ENCODE measurements at places on chromosomes 1 and 21.

DNA sequence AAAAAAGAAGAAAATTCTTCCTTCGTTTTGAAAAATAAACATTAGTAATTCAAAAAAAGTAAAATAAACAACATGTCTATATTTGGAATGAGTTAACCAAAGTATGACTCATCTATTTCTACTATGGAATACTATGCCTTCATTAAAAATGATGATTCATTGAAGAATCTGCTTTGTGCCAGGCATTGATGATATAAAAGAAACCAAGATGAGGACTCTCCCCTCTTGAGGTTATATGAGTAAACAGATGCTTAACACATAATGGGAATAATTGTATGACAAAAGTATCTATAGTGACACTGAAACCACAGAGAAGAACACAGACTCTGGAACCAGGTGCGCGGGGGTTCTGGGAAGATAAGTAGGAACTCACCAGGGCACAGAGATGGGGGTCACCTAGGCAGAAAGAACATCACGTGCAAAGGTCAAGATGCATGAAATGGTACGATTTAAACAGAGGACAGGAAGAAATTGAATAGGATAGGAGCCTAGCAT, 18.8 kb downstream of the ELF3 start:
- peak; percentile 4 for DNase-seq

DNA sequence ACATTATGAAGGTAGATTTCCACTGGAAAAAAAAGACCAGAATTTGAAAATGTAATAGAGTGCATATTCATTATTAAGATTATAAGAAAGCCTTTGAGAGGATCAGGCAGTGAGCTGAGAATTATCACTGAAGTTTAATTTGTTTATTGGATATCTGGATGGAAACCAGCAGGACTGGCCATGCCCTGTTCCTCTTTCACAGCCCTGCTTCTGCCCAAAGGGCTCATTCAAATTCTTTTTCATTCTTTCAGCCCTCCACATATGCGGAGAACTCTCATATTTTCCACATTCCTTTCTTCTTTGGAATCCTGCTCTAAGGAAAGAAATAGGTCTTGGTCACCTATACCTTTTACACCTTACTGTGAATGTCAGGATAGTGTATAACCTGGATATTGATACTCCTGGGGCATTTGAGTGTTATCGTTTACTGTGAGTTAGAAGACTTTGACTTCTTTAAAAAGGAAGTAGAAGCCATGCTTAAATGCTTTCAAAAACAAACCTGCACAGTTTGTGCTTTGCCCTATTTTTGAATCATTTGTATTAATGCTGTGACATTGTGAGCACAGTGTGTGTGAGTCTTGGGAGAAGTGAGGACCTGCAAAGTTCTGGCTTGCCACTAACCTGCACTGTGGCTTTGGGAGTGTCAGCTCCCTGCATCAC, 35.5 kb downstream of the ST6GALNAC3 start:
- DNase-seq = no peak

DNA sequence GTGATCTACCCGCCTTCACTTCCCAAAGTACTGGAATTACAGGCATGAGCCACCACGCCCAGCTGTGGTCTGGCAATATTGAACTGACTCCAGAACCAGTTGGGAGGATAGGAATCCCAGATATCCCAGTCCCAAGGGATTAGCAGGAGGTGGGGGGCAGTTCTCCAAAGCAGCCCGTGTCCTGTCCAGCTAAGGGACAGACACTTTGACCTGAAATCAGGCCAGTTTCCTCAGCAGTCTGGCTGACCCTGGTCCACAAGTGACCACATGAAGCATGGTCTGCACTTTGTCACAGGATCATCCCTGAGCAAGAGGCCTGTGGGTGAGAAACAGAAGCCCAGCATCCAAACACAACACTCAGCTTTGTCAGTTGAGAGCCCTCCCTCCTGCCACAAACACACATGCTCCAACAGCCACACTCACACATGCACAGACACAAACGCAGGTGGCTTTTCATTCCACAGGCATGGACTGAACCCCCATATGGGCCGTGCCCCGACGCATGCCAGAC, 2.7 kb upstream of the FDPS start:
- no peak for DNase-seq

DNA sequence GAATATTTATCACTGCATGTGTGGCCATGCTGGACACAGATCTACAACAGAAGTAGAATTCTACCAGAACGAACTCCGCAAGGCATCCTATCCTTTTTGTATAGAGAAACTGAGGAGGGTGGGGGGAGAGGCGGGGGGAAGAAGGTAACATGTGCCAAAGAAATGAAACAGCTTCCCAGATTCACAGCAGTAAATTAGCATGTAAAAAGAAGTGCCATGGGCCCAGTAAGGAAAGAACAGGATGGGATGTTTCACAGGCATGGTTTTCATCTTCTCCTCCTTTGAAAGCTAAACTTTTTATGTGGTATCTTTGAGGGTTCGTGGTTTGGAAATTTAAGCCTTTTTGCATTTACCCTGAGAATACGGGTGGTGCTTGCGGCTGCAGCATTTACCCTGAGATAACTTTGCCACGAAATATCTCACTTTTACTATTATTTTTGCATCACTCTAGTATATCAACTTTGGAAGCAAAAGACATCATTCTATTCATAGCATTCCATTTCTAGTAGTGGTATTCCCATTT, 168.9 kb downstream of the TPR start:
- no peak for DNase-seq

DNA sequence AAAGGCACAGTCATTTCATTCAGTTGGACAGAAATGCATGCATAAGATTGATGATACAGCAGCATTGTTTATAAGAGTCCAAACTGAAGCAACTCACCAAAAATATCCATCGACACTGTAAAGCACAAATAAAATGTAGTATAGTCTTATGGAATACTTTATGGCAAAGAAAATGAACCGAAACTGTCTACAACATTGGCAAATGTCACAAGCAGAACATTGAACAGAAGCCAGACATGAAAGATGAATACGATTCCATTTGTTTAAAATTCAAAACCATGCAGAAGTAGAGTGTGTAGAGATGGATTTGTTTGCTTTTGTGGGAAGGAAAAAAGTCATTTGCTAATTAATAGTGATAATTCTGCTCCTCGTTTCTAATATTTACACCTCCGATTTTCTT, 7.5 kb upstream of the LEFTY1 start:
- DNase-seq = no peak

DNA sequence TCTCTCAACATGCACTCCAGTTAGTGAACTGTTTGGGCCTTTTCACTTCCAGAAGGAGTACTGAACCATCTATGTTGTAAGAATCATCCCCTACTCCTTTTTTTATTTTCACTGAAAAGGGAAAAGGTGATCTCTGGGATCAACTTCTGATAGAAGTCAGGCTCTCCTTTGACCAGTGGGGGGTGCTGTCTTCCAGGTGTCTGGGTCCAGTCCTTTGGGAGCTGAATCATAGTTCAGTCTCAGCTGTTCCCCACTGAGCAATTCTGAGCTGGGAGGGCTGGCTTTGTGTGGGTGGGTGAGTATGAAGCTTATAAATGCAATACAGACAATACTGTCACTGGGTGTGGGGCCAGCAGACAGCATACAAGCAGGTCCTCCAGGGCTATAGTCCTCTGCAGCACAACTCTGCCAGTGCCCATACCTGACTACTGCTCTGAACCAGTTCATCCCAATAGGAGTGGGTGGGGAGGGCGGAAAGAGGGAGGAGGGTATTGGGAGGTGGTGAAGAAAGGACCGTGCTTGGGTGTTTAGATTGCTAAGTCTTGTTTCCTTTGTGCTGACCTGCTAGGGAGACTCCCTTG, 12.5 kb upstream of the SARS1 start:
- DNase-seq = peak; percentile 66

GRCh38 chr1:196960854-196961253, 16.5 kb upstream of the CFHR5 start:
- no peak for DNase-seq

DNA sequence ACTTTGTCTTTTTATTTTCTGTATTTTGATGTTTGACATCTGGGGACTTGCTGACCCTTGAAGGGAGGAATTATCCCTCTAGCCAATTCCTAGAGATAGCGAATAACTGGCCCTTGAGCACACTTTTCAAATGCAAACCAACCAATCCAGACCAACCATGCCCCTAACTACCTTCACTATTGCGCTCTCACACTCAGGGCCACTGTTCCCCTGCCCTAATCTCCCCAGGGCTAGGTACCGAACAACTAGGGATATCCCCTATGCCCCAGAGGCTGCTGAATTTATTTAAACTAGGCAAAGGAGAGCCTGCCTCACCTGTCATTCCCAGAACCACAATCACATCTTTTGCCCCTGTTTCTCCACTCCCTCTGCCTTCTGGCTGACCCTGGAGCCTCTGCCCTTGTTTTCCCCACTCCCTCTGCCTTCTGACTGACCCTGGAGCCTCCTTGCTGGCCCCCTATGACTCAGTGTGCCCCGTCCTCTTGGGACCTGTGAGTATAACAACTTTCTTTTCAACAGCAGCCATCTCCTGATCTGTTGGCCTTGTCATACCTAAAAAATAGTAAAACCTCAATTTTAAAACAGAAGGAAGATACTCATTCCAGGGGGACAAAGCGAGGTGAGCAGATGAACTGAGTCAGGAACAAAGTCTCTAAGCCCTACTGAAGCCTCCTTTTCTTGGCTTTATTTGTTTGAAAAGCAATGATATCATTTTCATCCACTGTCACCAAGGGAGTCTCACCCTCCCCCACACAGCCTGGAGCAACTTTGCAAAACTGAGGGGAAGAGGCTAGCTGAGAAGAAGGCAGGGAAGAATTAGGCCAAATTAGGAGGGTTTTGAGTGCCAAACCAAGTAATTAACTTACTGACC, 115.5 kb downstream of the NMNAT2 start:
- DNase-seq = no peak

GRCh38 chr1:66876664-66877063, 48.0 kb downstream of the DNAI4 start:
- no peak for DNase-seq
